ENCODE measurements at places on chromosomes 6 and 20. TPM values are rescaled to one million over a fixed set of nuclear protein-coding genes. Genes with fewer than 3 reads are reported as not detected.

HBS1L gene
- total RNA-seq: 48.9 TPM

DNA sequence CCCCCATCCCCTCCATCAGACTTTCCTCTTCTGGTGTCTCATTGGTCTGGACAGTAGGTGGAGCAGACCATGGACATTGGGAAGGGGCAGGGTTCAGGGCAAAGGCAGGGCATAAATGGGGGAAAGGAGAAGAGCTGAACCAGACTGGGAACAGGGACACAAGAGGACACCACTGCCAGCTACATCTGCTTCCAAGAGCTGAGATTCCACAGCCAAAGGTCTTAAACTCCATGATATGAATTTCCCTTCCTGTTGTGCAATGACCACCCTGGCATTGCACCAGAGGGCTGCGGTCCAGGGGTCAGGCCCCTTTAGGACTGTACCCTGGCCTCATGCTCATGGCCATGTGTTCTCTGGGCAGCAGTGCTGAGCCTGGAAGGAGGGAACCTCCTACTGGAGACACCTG, 137.9 kb downstream of the MAFB start:
- DNase-seq: no peak

BPIFB4 gene
- total RNA-seq: not detected

- DNase-seq: no peak
These were observed 38.5 kb downstream of the SOD2 start for GRCh38 chr6:159654483-159655098.

GTPBP2 gene
- 63.7 TPM for total RNA-seq

OPN5 gene
- not detected for total RNA-seq

BEND6 gene
- total RNA-seq: 0.53 TPM

- DNase-seq: no peak
These were observed 360.7 kb upstream of the ZFP64 start for GRCh38 chr20:52552181-52552872.

CTCFL gene
- not detected for total RNA-seq

GRCh38 chr20:41456351-41456750, 89.7 kb upstream of the EMILIN3 start:
- no peak for DNase-seq

- DNase-seq: no peak
These were observed 68.1 kb upstream of the SNRPB2 start for GRCh38 chr20:16661756-16662155.

GRCh38 chr6:26412228-26412627, 10.2 kb downstream of the BTN3A1 start:
- no peak for DNase-seq

DNA sequence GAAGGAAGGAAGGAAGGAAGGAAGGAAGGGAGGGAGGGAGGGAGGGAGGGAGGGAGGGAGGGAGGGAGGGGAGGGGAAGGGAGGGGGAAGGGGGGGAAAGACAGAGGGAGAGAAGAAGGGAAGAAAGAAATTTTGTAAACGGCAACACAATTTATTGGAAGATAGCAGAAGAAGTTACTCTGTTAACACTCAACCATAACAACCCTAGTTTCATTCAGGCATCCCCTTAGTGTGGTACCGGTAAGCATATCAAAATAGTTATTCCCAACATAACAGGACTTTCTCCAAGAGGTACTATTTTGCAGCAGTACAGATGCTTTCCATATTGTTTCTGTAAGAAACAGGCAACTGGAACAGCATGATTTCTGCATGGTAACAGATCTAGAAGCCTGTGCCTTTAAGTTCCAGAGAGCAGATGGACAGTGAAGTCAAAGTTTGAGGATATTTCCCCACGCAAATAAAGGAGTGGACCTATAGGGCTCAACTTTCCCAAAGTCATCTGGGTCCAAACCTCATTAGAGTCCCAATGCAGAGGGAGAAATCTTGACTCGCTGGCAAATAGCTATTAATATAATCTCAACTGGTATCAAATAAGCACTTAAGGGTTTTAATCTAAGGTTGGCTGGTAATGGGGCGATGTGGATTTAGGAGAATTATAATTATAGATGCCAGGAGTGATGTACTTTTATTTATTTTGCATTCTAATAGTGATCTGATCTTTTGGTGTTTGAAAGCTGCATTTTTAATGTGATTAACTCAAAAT, 69.4 kb downstream of the TENT5A start:
- DNase-seq: no peak

GRCh38 chr20:50194831-50195523, 4.3 kb downstream of the CEBPB start:
- DNase-seq: no peak

DNA sequence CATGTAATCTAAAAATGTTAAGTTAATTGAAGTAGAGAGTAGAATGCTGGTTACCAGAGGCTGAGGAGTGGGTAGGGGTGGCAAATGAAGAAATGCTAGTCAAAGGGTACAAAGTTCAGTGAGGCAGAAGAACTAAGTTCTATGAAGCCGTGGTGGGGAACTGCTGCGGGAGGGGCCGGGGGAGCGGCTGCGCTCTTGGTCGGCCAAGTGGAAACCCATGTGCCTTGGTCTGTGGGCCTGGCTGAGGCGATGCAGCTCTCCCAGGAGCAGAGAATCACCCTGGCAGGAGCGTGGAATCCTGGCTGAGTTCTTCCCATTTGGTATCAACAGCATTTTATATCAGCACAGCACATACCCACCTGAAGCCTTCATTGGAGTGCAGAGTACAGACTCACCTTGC, 22.3 kb downstream of the TTLL2 start:
- DNase-seq: no peak

DNA sequence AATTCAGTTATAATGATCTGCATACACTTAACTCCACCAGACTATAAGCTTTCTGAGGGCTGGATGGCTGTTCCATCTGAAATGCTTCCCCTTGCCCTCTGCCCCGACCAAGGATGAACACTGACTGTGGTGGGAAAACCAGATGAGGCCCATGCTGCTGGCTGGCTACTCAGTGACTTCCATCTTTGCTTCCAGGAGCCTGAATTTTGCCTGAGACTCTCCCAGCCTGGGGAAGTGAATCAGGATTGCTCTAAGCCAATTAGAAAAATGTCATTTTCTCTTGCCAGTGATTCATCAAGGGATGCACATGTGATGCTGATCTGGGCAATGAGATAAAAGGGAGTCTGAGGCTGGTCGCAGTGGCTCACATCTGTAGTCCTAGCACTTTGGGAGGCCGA, 1.7 kb upstream of the TOMM34 start:
- DNase-seq: no peak

- DNase-seq: no peak
These were observed 75.6 kb upstream of the GNRH2 start for GRCh38 chr20:2967841-2968240.

- peak; percentile 90 for DNase-seq
These were observed at the start of gene EPB41L2 for GRCh38 chr6:131063028-131063763. Gene EPB41L2 (minus strand): TSS chr6:131063245. CDS start chr6:130956485, 106,760 bp downstream.

GRCh38 chr6:17505062-17505476, 95.0 kb upstream of the FAM8A1 start:
- DNase-seq: no peak

DNA sequence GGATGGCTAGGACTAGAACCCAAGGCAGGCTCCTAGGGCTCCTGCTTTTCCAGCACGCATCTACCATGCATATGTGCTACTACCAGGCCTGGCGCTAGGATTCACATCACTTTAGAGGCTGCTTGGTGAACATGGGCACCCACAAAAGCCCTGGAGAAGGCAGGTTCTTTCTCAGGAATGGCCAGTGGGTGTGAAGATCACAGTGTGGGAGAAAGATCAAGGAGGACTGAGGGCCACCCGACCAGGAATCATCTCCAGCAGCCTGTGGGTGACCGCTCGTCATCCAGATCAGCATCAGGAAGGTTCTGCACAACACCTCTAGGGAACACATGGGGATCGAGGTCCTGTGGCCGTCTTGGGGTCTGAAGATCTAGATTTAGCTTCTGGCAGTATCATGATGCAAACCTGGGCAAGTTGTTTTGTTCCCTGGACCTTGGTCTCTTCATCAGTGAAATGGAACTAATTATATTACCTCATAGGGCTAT, 27.3 kb downstream of the SRSF3 start:
- DNase-seq: no peak

CNKSR3 gene
- total RNA-seq: 11.6 TPM

- DNase-seq: no peak
These were observed 167.3 kb upstream of the AKIRIN2 start for GRCh38 chr6:87869064-87869905.

DNA sequence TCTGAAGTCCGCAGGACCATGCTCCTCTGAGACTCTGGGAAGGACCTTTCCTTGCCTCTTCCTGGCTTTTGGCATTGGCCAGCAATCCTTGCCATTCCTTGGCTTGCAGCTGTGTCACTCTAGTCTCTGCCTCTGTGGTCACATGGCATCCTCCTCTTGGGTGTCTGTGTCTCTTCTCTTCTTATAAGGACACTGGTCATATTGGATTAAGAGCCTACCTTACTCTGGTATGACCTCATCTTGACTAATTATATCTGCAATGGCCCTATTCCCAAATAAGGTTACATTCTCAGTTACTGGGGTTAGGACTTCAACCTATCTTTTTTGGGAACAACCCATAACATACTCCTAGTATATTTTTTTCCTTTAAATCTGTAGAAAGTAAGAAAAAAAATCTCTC, 49.9 kb upstream of the GTSF1L start:
- DNase-seq: no peak

STMND1 gene
- total RNA-seq: 1.4 TPM

GSTA3 gene
- total RNA-seq: not detected

SAMD5 gene
- 13.4 TPM for total RNA-seq

- no peak for DNase-seq
These were observed 12.2 kb downstream of the SLC17A9 start for GRCh38 chr20:62964700-62965099.

IMPG1 gene
- total RNA-seq: not detected

DNA sequence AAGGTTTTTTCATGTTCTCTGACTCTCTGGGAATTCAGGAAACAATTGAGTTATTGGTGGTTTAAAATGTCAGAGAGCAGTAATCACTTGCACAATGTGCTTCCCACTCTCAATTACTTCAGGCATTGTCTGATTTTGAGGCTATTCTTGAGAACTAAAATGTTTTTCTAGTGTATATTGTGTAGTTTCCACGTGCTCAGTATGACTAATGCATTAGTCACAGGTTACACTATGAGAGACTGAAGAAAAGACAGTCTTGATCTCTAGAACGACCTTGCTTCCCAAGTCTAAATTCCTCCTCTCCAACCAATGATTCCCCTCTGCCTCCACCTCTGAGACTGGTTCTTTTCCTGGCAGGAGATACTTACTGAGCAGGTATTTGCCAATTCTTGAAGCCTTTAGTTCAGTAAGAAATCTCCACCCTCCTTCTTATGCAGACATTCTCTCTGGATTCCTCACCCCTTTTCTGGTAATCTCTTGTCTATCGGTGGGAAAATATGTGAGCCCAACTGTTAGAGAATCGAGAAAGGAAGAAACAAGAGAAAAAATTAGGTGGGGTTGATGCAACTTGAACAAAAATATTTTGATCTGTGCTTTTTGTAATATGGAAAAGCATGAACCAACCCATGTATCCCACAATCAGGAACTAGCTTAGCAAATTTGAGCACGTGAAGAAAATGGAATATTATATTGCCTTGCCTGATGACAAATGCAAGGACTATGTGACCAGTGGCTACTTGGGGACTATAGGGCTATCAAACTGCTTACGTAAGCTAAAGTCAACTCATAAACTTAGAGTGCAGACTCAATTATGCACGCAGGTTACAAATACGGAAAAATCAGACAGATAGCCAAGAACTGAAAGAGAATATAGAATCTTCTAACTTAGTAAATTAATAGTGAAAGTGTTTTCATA, 61.1 kb upstream of the SLC22A16 start:
- no peak for DNase-seq

- no peak for DNase-seq
These were observed 82.8 kb downstream of the TCP11 start for GRCh38 chr6:35058358-35058675.

- no peak for DNase-seq
These were observed 22.6 kb upstream of the RUNX2 start for GRCh38 chr6:45305546-45305945.

TXLNB gene
- 0.14 TPM for total RNA-seq

MRPS18B gene
- total RNA-seq: 55.7 TPM

DNA sequence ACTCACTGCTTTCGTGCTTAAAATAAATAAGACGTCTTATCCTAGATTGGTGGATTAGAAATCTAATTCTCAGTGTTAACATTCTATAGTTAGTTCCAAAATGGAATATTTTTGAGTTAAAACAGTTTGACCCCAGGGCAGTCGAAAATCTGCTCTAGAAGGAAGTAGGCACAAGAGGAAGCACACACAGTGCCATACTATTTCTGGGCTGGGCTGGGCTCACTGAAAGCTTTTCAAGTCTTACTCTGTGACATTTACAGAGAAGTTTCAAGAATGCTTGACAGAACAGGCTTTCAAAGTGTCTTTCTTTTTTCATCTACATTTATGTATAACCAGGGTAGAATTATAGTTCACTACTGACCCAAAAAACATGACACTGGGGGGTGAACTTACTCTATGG, 209.8 kb downstream of the SOD2 start:
- no peak for DNase-seq

GRCh38 chr6:158033751-158034702, 52.4 kb downstream of the SYNJ2 start:
- DNase-seq: peak; percentile 86

DNA sequence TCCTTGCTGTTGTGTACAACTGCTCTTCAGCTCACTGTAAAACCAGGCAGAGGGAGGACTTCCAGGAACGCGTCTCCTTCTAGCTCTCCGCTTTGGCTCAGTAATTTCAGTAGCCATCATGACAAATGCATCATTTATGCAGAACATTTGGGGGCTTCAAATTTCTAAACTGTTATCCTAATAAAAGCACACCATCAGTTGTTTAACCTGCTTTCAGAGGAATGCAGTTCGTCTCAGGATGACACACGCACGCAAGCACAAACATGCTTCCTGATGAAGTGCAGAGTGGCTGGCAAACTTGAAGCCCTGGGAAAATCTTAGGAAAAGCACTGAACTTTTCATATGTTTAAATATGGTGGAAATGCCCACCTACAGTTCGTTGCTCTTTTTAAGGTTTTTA, 24.4 kb downstream of the SLC22A23 start:
- DNase-seq: no peak

GRCh38 chr6:90068264-90068663, 174.0 kb downstream of the GJA10 start:
- no peak for DNase-seq

SNX21 gene
- total RNA-seq: 15.8 TPM

- DNase-seq: no peak
These were observed 192.4 kb upstream of the MYLIP start for GRCh38 chr6:15936503-15936902.

DNA sequence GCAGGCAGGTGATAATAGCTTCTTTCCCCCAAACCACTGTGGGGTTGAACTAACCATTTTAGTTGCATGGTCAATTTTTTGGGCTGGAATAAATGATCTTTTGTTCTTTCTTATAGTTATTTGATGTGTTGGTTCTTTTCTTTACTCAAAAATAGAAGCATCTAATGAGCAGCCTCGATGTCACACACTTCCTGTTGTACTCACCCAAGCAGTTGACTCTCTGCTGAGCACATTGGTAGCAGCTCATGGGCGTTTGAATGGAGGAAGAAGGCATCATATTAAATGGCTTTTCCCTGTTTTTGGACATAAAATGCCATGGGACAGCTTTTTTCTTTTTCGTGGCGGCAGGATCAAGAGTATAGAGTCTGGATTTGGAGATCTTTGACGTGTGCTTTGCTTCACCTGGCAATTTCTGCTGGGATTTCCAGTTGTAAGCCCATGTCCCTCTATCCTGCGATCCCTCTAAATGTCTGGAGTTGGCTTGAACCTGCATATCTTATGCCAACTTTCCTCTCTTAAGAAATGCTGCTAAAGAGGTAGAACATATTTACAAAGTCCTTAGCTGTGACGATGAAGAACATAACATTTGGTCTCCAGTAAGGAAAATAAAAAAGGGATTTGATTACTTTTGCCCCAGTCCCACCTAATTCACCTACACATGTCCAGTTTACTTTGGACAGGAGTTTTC, 268.3 kb downstream of the PRL start:
- DNase-seq: no peak

Measured in left colon (tissue), 2 donors.